ENCODE measurements at places on chromosomes 5 and 9.
A peak's percentile ranks its signal among the peaks of the same experiment; 100 is the strongest.

GRCh38 chr5:39521940-39522590 lies 97.3 kb upstream of the DAB2 start:
- DNase-seq, result no peak

DNA sequence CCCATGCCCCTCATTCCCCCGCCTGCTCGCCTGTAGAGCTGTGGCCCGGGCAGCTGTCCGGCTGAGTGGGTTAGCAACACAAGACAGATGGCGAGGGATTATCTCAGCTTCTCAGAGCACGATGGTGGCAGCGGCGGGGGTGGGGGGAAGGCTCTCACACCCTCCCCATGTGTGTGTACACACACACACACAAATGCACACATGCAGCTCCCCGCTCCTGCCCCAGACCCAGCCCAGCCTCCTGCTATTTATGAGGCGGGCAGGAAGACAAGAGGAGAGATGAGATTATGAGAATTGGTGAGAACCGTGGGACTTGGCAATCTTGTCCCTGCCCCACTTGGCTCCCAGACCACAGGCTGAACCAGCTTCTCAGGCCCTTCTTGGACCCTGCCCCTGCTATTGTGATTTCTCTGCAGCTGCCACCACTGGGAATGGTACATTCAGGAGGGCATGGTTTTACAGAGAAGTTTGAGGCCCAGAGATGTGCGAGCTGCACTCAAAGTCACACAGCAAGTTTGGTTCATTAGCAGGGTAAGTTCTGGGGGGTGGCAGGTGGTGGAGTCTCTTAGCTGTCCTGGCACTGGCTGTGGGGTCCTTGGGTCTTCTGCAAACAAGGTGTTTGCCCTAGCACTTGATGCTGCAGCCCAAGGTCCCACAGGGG lies 51.0 kb upstream of the PSD2 start:
- no peak for DNase-seq

GRCh38 chr5:130805648-130806047 lies 359.4 kb downstream of the HINT1 start:
- DNase-seq, result no peak

DNA sequence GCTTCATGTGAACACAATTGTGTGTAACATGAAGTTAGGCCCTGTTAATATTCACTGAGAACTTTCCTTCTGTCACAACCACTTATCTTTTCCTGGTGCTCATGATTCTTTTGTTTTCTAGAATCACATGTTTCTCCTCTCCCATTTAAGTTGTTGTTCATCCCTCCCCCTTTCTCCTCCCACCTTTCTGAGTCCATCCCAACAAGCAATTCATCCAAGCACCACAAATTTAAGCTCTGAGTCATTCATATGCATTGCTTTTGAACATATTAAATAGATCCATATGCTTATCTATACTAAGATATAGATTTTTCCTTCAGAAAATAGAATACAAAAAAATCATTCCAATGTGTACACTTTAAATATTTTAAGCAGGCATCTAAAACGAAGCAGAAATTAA lies 75.2 kb upstream of the NFIB start:
- no peak for DNase-seq

DNA sequence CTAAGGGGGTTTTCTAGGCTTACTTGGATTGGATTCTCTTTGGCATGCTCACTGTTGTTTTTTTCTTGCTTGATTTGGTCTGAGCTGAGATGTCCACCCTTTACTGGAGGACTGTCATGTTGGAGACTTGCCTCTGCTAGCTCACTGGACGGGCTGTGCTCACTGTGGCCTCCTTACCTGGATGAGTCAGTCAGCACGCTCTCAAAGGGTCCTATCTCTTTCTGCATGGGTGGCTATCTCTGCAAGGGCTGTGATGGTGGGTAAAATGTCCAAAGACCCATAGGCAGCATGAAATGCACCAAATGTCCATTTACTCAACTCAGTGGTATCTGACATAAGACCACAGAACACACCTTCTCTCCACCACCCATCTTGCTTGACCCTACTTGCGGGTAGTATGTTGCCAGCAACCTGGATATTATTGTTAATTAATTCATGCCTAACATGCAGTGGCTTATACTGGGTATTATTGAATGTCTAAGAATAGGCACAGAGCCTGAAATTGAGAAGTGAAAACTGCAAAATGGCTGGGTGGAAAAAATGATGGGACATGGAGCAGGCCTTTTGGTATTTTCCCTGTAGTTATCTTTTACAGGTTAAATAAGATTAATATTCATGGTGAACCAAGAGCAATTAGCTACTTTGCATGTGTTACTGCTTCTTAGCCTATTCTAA lies 68.9 kb upstream of the TLE1 start:
- no peak for DNase-seq

- DNase-seq, result peak; percentile 76
Measured at GRCh38 chr9:112112519-112112918, 62.6 kb downstream of the SUSD1 start.

- DNase-seq, result no peak
Measured at GRCh38 chr9:90986161-90986560, 184.5 kb downstream of the SYK start.

DNA sequence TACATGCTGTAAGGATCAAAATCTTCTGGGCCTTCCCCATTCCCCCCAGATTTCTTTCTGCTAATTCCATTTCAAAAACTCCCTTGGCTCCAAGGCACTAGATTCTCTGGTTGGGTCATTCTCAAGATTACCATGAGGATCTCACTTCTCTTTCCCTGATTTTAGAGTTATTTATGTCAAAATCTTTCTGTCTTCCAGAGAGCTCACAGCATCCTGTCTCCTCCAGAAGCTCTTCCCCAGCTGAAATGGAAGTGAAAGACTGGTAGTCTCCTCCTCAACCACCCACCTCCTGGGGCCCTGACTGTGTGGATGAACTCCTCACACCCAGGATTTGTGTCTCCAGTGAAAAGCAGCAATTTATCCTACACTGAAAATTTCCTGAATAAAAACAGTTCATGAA lies 11.9 kb upstream of the ZNF366 start:
- DNase-seq, result no peak

DNA sequence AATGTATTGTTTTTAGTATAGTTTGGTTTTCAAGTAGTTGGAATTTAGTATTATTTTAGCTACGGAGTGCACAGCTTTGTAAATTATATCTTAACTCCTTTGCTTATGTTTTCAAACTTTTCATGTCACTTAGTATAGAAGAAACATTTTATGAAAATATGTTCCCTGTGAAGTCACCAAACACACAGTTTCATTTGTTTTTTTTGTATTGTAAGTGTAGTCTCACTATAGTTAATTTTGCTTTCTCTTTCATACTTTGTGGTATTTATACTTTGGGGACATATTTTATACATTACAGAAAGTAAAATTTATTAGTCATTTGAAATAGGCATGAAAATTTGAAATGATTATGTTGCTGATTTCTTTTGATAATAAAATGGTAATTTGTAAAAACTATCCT lies 5.0 kb downstream of the CHSY3 start:
- no peak for DNase-seq

- peak; percentile 56 for DNase-seq
Measured at GRCh38 chr9:111074395-111074794, 36.1 kb upstream of the LPAR1 start.

- no peak for DNase-seq
Measured at GRCh38 chr5:113020461-113021273, 44.1 kb downstream of the DCP2 start.

GRCh38 chr5:148416921-148417320 lies 33.2 kb downstream of the FBXO38 start:
- DNase-seq, result no peak

- DNase-seq, result no peak
Measured at GRCh38 chr9:114416290-114416689, 28.5 kb upstream of the AKNA start.

- peak; percentile 88 for DNase-seq
Measured at GRCh38 chr9:134215420-134215698, 51.0 kb upstream of the RNU6ATAC start.

DNA sequence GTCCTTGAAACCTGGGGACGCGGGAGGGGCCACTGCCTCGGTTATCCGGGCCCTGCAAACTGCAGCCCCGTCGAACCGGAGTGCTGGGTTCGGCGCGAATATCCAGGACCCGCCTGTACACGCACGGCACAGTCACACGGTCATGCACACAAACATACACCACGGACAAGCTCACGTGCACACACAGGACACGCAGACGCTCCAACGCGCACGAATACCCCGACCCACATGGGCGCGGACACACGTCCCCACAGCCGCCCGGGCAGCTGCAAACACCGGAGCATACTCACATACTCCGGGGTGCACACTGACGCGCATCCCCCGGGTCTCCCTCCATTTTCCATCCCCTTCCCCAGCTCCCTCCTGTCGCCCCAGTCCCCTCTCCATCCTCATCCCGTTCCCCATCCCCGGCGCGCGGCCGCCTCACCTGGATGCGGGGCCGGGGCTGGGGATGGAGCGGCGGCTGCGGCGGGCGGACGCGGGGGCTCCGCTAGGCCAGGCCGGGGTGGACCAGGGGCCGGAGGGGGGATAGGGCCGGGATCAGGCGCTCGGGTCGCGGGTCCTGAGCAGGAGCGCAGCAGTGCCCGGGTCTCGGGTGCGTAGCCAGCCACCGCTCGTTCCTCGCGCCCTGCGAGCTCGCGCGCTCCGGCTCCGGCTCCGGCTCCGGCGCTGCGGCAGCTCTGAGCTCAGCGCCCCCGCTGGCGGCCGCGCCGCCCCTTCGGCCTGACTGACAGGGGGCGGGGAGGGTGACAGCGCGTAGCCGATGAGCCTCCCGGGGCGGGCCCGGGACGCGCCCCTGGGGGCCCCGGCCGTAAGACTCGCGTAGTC lies at the start of the genes EIF4E1B and SNCB:
TSS of gene EIF4E1B (plus strand) at position 823 of the 828 bp plus-strand sequence. CDS start 12,113 bp downstream, outside the sequence.
TSS of gene SNCB (minus strand) at position 682 of the 828 bp plus-strand sequence. CDS start 880 bp downstream, outside the sequence.
- no peak for DNase-seq

GRCh38 chr5:124630767-124631704 lies 115.4 kb downstream of the ZNF608 start:
- DNase-seq, result no peak

DNA sequence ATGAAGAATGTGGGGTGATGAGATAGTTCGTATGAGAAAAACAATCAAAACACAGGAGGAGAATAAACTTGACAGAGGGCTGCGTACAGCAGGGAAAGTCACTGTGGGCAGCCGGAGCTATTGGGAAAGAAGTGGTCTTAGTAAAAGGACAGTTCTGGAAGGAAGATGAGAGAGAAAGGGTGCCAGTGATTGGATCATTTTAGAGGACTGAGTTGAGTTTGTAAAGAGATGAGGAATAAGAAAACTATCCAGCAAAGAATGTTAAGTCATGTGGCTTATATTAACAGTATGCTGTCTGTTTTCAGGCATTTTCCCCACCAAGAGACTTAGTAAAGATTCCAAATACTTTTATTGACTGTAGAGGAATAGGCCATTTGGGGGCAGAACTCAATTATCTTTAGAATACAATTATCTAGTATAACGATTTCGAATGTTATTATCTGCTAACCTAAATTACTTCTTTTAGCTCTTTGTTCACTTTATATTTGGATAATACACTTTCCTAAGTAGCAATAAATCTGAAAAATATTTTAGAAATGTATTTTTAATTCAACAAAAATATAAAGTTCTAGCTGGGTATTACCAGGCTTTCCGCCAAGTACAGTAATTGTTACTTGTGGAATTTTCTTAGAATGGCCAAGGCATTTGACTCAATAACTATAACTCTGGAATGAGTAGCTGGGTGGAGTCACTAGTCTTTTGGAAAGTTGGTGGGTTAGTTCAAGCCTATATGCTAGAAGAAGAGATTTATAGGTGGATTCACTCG lies 15.5 kb upstream of the LOX start:
- no peak for DNase-seq

GRCh38 chr9:106916466-106917235 lies 53.7 kb downstream of the ZNF462 start:
- DNase-seq, result no peak

DNA sequence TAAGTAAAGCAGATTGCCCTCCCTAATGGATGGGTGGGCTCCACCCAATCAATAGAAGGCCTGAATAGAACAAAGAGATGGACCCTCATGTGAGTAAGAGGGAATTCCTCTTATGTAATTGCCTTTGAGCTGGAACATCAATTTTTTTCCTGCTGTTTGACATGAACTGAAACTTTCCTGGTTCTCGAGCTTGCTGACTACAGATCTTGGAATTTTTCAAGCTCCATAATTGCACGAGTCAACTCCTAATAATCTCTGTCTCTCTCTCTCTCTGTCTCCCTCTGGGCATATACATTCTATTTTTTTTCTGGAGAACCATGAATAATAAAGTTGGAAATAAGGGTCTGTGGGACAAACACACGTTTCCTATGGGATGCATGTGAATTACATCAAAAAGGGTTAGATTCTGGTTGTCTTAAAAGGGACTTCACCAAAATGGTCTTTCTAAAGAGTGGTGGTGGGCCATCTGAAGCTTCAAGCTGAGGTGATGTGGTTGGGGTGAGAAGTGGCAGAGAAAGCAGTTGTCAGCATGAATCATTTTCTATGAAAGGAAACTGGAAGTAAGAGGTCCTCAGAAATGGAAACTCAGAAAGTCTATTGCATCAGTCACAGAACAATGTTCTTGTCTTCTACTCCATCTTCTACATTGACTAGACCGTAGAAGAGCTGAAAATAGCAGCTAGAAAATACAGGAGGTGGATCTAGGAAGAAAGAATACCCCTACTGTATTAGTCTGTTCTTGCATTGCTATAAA lies 47.0 kb upstream of the HOMER1 start:
- DNase-seq, result peak; percentile 28

DNA sequence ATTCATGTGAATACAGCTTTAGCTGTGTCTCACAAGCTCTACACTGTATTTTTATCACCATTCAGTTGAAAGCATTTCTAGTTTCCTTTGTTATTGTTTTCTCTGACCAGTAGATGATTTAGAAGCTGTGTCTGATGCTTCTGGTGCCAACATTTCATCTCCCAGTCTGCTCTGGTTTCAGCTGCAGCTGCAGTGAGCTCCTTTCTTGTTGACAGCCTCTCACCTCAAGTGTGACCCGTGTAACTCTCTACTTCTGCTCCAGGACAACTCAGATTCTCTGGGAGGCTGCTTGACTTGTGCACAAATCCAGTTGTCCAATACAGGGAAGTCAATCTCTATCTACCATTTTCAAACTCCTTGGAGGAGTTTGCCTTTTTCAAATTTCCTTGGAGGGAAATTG lies 504.8 kb downstream of the DIRAS2 start:
- no peak for DNase-seq

Data from NB4 (cell line).